ENCODE measurements at places on chromosomes 16 and 17. TPM values are rescaled to one million over a fixed set of nuclear protein-coding genes. Genes with fewer than 3 reads are reported as not detected.

Gene SLC38A8
- total RNA-seq, result not detected

GRCh38 chr17:51258756-51259563, 889 bp downstream of the MBTD1 start:
- peak overlapping the region; percentile 98 for H3K4me3 ChIP-seq
- peaks cover 49% of the 10 kb centered on the region for H3K4me1 ChIP-seq
- no peaks in the 10 kb centered on the region for H3K27me3 ChIP-seq

DNA sequence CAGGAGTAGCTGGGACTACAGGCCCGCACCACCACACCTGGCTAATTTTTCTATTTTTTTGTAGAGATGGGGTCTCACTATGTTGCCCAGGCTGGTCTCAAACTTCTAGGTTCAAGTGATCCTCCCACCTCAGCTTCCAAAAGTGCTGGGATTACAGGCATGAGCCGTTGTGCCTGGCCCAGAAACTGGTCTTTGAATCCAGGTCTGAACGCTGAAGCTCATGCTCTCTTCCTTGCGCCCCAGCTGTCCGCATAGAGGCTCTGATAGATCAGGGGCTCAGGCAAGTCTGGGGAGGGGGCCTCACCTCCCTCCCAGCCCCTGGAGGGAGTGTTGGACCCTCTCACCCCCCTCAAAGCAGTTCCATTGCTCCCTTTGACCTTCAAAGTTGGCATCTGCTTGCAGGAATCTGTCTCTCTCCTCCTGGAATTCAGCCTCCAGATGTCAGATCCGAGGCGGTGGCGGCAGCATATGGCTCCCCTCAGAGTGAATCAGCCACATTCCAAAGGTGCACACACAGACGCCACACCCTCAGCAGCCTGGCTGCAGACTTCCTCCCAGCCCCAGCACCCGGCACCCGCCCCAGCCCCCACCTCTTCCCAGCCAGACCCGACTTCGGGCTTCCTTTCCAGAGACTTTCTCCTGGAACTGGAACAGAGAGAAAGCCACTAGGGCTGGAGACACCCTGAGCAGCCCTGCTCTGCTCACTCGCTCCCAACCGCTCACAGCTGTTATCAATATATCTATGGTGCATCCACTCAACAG, 16.9 kb upstream of the GLIS2 start:
- peaks cover 4% of the 10 kb centered on the region for H3K4me1 ChIP-seq
- no peak overlapping the region for H3K4me3 ChIP-seq
- no peaks in the 10 kb centered on the region for H3K36me3 ChIP-seq
- no peak for DNase-seq

GRCh38 chr17:51703361-51704341, 443.3 kb downstream of the UTP18 start:
- no peaks in the 10 kb centered on the region for H3K4me1 ChIP-seq
- H3K27me3 ChIP-seq, result peaks cover 59% of the 10 kb centered on the region

Gene CEP295NL
- total RNA-seq, result 2.0 TPM

Gene TLCD1
- total RNA-seq, result 1.1 TPM

- no peak overlapping the region for H3K4me3 ChIP-seq
- H3K27ac ChIP-seq, result no peak overlapping the region
- peaks cover 14% of the 10 kb centered on the region for H3K4me1 ChIP-seq
- H3K27me3 ChIP-seq, result no peaks in the 10 kb centered on the region
- no peak for DNase-seq
Measured at GRCh38 chr17:76678330-76678729, 32.4 kb downstream of the MXRA7 start.
